ENCODE measurements at places on chromosomes 2 and 18.

DNA sequence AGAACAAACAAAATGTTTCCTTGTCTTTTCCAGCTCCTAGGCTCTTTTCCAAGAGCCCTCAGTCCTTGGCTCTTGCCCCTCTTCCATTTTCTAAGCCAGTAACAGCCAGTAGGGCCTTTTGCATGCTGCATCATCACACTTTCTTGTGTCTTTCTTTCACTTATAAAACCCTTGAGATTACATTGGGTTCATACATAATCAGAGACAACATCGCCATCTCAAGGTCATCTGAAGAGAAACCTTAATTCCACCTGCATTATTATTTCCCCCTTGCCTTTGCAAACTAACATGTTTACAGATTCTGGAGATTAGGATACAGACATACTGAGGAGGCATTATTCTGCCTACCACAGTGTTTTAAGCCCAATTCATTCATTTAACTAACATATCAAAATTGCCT, 697.3 kb downstream of the TRIB2 start:
- DNase-seq, result no peak

DNA sequence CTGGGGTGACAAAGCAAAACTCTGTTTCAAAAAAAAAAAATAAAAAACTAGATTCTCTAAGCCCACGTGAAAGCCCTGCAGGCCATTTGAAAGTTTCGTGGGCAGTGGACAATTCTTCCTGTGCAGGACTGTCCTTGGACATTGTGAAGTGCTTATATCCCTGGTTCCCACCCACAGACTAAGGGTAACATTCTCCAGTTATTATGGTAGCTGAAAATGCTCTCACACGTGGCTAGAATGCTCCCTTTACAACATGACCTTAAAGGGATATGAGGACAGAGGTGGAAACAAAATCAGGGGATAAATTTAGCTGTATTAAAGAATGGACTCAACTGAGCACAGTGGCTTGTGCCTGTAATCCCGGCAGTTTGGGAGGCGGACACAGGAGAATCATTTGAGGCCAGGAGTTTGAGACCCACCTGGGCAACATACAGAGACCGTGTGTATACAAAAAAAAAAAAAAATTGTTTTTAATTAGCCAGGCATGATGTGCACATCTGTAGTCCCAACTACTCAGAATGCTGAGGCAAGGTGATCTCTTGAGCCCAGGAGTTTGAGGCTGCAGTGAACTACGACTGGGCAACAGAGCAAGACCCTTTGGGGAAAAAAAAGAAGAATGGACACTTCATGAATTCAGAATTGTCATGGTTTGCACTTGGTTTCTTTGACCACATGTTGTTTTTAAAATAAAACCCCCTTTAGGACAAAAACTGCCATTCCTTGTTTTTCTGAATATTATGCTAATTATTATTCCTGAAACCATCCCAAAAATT, 167.9 kb downstream of the MGAT5 start:
- no peak for DNase-seq

DNA sequence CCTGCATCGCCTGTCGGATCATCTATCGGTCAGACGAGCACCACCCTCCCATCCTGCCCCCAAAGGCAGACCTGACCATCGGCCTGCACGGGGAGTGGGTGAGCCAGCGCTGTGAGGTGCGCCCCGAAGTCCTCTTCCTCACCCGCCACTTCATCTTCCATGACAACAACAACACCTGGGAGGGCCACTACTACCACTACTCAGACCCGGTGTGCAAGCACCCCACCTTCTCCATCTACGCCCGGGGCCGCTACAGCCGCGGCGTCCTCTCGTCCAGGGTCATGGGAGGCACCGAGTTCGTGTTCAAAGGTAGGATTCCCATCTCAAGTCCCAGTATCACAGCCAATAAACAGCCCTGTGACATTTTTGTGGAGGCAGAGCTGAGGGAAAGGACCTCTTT, 31.0 kb downstream of the APCDD1 start:
- no peak for DNase-seq

- no peak for DNase-seq
Observed at GRCh38 chr2:1406434-1406833, 6.8 kb upstream of the TPO start.

DNA sequence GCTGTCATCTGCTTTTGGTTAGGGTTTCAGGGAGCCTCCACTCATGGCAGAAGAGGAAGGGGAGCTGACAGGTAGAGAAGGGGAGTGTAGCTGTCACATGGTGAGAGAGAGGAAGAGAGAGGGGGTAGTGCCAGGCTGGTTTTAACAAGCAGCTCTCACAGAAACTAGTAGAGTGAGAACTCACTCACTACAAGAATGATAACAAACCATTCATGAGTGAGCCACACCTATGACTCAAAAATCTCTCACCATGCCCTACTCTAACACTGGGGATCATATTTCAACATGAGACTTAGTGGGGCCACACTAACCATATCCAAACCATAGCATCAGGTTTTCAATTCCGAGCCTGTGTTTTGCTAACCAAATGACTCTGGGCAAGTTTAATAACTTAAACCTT, 274.9 kb upstream of the VWC2L start:
- no peak for DNase-seq

- no peak for DNase-seq
Observed at GRCh38 chr2:174623106-174623637, 25.6 kb upstream of the WIPF1 start.

DNA sequence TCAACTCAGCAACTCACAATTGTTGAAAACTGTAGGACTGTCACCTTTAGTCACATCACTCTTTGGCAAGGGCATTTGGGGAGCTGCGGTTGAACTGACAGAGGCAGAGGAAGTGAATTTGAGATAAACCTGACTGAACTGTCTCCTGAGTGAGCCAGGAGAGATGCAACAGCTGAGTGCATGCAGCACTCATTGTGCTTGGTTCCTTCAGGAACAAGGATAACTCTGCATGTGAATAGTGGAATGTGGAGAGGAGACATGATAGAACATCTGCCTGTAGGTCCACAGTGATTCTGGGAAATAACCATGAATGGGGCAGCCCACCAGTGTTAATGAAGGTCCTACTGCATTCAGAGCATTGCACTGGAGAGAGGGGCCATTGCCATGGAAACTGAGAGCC, 494.7 kb downstream of the STK39 start:
- no peak for DNase-seq

DNA sequence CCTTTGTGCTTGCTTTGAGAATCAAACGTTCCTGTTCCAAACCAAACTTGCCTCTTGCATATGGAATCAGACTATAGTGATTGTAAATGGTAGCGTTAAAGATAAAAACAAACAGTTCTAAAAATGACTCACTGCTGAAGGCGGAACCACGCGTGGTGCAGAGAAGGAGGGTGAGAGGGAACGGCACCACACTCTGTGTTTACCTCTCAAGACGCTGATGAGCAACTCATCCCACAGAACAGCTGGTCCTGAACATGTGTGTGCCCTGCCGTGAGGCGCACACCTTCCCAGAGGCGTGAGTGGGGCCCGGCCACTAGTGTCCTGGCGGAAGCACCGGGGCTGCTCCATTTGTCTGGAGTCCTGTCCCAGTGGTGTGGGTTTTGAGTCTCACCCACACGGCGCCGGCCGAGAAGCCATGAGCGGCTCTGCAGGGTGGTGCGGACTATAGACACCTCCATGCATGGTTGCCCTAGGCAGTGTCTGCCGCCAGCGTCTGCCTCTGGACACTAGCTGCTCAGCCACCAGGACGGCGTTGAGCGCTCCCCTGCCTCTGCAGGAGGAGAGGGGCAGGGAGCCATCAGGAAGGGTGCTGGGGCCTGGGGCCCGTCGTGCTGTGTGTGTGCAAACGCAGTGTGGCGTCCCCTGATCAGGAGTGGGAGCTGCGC, 52.1 kb downstream of the NFATC1 start:
- DNase-seq, result no peak

DNA sequence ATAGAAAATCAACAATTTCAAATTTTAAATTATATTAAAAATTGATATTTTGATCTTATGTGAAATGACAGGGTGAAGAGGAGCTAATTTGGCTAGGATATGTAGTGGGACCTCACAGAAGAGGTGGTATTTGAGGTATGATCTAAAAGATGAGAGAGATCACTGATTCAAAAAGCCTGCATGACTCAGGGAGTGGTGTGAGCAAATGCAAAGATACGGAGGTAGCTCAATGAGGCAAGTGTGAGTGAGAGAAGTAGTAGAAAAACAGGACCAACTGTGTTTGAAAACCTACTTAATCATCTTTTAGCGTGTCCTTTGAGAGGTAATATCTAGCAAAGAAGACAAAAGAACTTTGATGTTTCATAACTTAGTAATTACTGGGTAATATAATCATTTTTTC, 557.5 kb downstream of the DSC3 start:
- DNase-seq, result no peak

- DNase-seq, result no peak
Observed at GRCh38 chr2:63122921-63123320, 72.3 kb downstream of the OTX1 start.

Measured in CD8-positive, alpha-beta memory T cell (primary cell).